Astrocyte of the spinal cord (primary cell): ENCODE measurements at places on chromosomes 1 and 21.

GRCh38 chr1:156579472-156579871, at the start of gene TTC24:
Gene TTC24 (plus strand): TSS chr1:156579723. CDS start chr1:156581365, 1,642 bp downstream.
- no peak for DNase-seq

DNA sequence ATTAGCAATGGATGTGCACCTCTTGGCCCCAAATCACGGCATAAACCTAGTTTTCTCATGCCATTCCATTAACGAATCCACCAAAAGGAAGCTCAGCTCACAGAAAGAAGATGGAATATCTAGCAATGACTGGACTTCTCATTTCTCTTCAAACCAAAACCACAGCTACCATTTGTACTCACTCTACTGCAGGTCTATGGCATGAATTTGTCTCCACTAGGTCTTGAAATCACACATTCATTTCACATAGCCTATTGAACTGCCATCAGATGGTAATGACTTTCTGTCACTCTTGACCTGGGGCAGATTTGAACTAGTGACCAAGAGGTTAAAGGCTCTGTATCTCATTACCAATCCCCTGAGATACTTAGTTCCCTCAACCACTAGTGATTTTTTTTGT, 382.7 kb downstream of the DPYD start:
- DNase-seq = no peak

GRCh38 chr1:93605812-93606512, 75.7 kb downstream of the BCAR3 start:
- peak; percentile 95 for DNase-seq

GRCh38 chr1:173392895-173393658, 84.1 kb upstream of the PRDX6 start:
- DNase-seq = peak; percentile 85

DNA sequence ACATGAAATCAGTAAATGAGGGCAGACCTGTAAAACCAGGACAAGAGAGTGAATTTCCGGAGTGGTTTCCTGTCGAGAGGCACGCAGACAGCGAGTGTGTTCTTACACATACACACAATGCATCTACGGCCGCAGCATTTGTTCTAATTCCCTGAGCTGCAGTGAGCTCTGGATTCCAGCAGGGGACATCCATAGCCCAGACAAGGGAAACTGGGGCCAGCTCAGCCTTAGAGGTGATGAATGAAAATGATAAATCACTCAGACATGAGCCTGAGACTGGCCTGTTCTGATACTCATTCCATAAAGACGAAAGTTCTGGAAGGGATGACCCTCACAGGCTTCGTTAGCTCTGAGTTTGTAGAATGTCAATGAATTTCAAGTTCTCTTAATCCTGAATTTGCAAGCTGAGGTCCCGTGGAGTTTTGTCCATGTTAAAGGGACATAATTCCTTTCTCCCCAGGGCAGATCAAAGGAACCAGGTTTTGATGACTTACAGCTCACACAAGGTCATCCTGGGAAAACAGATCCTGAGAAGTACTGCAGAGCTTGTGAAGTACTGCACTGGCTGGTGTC, 207.9 kb upstream of the C1orf87 start:
- peak; percentile 80 for DNase-seq

- peak; percentile 85 for DNase-seq
Measured at GRCh38 chr1:218439541-218440295, 94.6 kb downstream of the TGFB2 start.

GRCh38 chr1:223515926-223516325, 122.7 kb downstream of the CCDC185 start:
- no peak for DNase-seq

DNA sequence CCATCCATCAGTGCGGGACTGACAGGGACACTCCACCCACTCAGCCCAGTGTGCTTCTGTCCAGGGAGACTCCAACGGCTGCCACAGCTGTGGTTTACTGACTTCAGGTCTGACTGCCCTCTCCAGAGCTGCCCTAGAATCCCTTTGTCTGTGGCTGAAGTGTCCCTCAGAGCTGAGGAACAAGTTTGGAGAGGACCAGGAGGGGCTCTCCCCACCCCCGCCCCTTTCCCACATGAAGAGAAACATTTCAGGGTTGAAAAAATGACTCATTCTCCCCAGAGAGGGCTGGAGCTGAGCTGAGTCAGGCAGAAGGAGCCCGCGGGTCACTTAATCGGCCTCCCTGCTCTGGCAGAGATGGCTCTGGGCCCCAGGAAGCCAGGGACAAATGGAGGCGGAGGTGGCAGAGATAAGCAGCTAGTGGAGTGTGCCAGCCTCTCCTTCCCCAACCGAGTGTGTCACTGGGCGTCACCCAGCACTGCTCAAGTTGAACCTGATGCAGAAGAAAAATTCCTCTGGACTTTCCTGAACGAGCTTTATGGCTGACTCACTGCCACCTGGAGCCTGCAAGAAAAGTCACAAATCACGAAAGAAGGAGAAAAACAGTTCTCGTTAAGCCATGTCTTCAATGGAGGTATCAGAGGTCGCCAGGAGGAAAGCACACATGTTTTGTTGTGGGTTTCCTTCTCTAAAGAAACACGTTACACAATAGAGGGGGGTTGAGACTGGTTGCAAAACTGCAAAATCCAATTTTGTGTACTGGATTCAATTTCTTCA, 34.3 kb upstream of the ECE1 start:
- peak; percentile 91 for DNase-seq

DNA sequence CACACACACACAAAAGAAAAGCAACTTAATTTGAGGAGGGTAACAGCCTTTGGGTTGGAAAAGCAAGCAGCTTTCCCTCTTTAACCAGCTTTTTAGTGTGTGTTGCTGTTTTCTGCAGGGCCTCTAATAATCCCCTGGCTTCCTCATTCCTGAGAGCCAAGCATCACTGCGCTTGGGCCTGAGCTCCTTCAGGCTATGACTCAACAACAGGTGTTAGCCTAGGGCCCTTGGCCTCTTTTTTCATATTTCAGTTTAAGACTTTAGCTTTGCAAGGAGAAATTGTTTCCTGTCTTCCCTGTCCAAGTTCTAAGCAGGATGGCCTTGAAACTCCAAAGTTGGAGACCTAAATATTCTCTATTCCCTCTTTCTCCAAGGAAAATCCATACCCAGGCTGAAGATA, 26.2 kb upstream of the SNX27 start:
- peak; percentile 69 for DNase-seq

DNA sequence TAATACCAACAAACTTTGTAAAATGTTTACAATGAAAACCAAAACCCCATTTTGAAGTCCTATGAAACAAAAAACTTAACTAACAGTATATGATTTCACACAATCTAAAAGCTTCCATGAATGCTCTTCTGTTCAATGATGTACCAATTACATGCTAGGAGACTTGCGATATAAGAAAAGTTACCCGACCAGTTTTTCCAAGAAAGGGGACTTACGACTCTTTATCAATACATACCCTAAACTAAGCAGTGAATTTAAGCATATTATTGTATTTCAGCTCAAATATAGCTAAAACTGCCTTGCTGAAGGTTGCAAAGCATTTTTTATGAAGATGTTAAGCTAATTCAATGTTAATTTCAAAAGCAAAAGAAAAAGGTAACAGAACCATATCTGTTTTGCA, 15.6 kb downstream of the SSX2IP start:
- no peak for DNase-seq

- no peak for DNase-seq
Measured at GRCh38 chr1:21707891-21708290, 38.7 kb upstream of the RAP1GAP start.

DNA sequence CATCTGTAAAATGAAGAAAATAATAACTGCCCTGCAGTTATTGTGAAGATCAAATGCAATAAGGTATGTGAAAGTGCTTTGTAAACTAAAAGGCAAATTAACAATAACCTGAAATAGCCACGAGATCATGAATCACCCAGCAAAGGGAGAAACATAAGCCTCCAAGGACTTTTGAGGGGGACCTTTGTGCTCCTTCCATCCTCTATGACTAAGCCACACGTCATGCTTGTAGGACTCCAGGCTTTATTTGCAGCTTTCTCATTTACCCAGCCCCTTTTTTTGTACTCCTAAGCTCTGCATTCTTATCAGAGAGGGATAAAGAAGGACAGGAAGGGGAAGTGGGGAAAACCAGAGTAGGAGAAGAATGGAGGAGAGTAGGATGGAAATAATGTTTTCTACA, 115.1 kb downstream of the PROX1 start:
- DNase-seq = peak; percentile 86

DNA sequence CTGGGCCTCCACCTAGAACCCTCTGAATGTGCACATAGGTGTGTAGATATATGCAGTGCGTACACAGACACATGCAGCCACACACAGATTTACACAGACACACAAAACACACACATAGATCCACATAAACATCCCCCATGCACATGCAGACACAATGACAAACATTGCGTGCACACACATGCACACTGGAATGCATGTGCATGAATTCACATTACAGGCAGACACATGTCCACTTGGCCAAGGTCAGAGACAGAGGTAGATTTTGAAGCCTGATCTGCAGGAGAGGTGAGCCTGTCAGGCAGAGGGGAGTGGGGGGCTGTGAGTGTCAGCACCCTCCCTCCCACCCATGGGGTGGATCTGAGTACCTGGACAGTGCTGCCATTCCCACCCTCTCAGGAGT, 338.5 kb downstream of the PTPRU start:
- no peak for DNase-seq

DNA sequence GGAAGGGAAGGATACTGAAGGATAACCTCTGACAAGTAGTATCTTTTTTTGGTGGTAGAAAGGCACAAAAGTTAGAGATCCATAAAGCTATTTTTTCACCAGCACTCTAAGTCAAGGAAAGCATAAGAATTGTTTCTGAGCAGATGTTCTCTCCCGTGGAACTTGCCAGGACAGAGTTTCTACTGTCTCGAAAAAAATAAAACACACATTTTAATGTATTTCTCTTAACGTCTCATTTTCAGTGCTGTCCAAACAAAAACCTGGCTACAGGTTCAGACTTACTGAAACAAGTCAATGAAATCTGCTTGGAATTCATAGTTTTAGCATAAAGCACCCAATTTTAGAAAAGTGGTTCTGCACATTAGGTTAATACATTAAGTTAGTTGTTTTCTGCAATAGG, 338.3 kb downstream of the LTN1 start:
- no peak for DNase-seq

DNA sequence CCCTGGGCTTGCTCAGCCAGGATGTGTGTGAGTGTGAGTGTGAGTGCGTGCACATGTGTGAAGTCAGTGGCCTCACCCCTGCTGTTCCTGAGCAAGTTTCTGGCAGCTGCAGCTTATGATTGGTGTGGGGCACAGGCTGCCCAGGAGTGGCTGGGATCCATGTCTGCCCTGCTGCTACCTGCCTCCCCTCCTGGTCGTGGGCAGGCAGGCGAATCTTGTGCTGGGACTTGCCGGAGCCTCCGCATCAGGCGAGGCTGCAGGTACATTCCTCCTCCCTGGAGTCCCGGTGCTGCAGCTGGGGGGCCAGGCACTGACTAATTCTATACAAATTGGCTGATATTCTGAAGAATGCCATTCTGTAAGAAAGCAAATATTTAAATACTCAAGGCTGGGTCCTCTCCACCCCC, 85.6 kb upstream of the WNT4 start:
- DNase-seq = no peak

DNA sequence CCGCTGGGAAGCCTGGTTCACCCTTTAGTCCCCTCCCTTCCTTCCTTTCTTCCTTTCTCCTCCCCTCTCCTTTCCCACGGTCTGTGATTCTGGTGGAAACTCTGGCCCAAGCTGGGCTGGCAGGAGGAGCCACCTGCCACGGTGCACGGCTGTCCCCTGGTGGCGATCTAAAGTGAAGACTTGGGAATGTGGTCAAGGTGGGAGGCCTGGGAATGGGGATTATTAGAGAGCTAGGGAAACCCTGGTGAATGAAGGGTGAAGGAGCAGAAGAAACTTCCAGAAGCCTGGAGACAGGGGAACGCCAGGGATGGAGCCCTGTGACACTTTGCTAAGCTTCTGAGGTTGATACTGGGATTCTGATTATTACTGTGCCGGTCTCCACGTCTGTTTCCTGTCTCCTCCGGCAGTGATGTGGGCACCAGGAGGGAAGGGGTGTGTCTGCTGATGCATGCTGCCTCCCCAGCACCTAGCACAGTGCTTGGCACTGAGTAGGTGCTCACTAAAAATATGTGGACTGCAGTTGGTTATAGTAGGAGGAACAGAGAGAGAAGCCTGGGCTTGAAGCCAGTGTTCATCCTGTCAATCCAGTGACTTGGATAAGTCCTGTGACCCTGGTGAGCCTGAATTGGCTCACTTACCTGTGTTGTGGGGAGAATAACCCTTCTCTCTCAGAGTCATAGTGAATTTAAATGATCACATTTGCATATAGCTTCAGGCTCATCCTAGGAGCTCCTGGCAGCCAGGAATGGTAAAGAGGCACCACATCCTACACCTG, 71.2 kb upstream of the NBPF3 start:
- DNase-seq = peak; percentile 83

DNA sequence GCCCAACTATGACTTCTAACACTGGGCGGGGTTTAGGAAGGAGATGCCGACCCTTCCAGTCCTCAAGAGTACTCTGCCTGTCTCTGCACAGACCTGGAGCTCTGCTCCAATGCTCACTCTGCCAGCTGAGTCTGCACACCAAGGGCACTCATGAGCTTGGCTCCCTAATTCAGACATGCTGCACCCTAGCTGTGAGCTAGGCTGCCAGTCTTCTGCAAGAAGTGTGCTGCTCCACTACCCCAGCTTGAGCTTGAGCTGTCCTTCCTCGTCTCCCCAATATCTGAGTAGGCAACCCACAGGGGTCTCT, 13.2 kb downstream of the TP53BP2 start:
- no peak for DNase-seq

GRCh38 chr1:29062157-29062942, 61.4 kb downstream of the TMEM200B start:
- DNase-seq = no peak

GRCh38 chr1:222905151-222905550, 90.3 kb downstream of the DISP1 start:
- DNase-seq = no peak

GRCh38 chr1:206657751-206658150, 22.4 kb downstream of the DYRK3 start:
- no peak for DNase-seq

- no peak for DNase-seq
Measured at GRCh38 chr1:226211181-226211821, 12.2 kb upstream of the MIXL1 start.

DNA sequence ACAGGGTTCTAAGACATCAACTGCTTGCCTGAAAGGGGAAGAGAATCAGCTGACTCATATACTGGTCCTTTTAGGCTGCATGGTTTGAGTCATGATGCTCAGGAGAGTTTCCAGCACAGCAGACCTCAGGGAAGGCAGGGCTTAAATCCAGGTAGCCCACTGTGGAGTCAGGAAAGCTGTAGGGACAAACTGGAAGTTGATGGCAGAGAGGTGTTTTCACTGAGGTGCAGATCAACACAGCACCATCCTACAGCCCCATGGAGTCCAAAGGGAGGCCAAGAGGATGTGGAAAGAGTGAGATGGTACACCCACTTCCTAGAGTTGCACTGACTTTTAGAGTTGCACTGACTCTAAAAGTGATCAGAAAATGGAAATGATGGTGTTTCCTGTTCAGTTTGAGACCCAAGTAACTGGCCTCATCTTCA, 252.4 kb upstream of the DUSP10 start:
- peak; percentile 55 for DNase-seq

GRCh38 chr1:96633695-96634094, 87.9 kb upstream of the PTBP2 start:
- no peak for DNase-seq
